A549 treated with CpdA at 1 μM for 4 hours (cell line): ENCODE measurements at places on chromosomes 4 and X. TPM values are rescaled to one million over a fixed set of nuclear protein-coding genes. Genes with fewer than 3 reads are reported as not detected.

The TMEM31 gene
- 0.08 to 0.27 TPM in 2 of 5 replicates, not detected in the others for total RNA-seq

The LIMCH1 gene
- total RNA-seq = 31.6 to 45.0 TPM (median 37.8 TPM) in 5 replicates

The PABPC4L gene
- 0.03 to 0.14 TPM (median 0.10 TPM) in 5 replicates for total RNA-seq

The QRFPR gene
- total RNA-seq = 0.05 TPM in 1 of 5 replicates, not detected in the others

The RIPPLY1 gene
- 0.07 to 0.14 TPM in 2 of 5 replicates, not detected in the others for total RNA-seq

The SSX3 gene
- not detected in 5 replicates for total RNA-seq

The RBM47 gene
- 19.5 to 25.3 TPM (median 23.0 TPM) in 5 replicates for total RNA-seq

The GAGE1 gene
- not detected in 5 replicates for total RNA-seq

The ZMAT1 gene
- 0.04 to 0.08 TPM (median 0.07 TPM) in 4 of 5 replicates, not detected in the other for total RNA-seq

The RBM46 gene
- total RNA-seq = not detected in 5 replicates
